Uterine smooth muscle cell (primary cell): ENCODE measurements at places on chromosomes 16 and 17. TPM values are rescaled to one million over a fixed set of nuclear protein-coding genes. Genes with fewer than 3 reads are reported as not detected.

FBXL16 gene
- total RNA-seq: 0.37 and 0.44 TPM in 2 replicates

OGFOD3 gene
- 32.5 and 42.4 TPM in 2 replicates for total RNA-seq

ZNF287 gene
- 6.1 and 6.3 TPM in 2 replicates for total RNA-seq

CTRL gene
- total RNA-seq: 0.33 TPM in 1 of 2 replicates, not detected in the other
